ENCODE measurements at places on chromosomes 4 and X. TPM values are rescaled to one million over a fixed set of nuclear protein-coding genes. Genes with fewer than 3 reads are reported as not detected.

SMIM14 gene
- 26.6 TPM for polyA plus RNA-seq

DNA sequence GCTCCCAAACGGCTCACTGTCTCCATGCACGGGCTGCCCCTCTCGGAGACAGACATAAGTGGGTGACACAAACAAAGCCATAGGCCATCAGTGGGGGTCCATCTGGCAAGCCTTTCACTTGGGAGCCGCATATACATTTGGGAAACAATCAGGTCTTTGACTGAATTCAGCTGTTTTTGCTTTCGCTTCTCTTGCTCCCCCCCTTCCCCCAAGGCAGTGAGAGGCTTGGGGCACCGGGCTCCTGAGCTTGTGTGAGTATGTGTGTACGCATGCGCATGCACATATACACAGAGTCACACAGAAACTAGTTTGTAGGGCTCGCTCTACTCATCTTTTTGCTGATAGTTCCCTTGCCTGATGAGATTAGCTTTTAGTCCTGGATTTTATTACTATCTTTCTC lies 284.4 kb downstream of the AFF2 start:
- DNase-seq, result no peak

GRCh38 chr4:152860046-152860445 lies 76.1 kb upstream of the FHDC1 start:
- DNase-seq, result no peak

DNA sequence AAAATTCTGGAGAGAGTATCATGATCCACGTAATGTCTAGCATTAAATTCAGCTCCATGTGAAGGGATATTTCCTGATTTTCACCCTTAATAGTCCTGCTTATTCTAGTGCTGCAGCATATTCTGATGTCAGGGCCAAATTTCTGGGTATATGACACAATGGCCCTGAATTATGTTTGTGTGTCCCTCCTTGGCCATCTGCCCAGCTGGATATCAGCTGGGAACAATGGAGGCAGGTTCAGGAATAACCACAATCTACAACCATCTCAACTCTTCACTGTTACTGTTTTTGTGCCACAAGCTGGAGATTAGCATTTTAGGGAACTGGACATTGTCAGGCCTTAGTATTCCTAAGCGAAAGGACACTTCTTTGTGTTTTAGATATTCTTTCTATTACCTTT lies 3.5 kb downstream of the GLRB start:
- no peak for DNase-seq

GRCh38 chr4:31598639-31599038 lies 878.5 kb downstream of the PCDH7 start:
- DNase-seq, result no peak

DNA sequence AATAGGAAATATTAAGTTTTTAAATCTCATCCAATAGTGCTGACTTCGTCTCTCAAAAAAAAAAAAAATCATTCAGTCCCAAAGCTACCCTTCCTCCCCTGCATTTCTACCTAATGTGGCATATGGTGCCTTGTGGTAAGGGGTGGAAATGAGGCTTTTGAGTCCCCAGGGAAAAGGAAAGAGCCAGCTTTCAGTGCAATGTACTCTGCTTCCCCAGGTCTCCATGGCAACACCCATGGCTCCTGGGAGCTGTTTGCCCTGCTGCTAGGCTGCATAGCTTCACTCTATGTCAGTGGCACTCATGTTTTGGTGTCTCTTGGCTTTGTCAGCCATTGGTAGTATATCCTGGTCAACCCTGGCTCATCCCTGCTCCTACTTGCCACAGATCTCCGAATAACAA lies 175.9 kb downstream of the SLC39A8 start:
- DNase-seq, result no peak

SRP72 gene
- 80.3 TPM for polyA plus RNA-seq

GRCh38 chr4:182853731-182854330 lies 63.4 kb downstream of the DCTD start:
- DNase-seq, result no peak

PRRG3 gene
- polyA plus RNA-seq, result 25.9 TPM

GRCh38 chrX:19086102-19086772 lies 36.0 kb downstream of the ADGRG2 start:
- no peak for DNase-seq

- DNase-seq, result peak; percentile 40
Observed at GRCh38 chr4:41882625-41883347, 52.4 kb upstream of the TMEM33 start.

DNA sequence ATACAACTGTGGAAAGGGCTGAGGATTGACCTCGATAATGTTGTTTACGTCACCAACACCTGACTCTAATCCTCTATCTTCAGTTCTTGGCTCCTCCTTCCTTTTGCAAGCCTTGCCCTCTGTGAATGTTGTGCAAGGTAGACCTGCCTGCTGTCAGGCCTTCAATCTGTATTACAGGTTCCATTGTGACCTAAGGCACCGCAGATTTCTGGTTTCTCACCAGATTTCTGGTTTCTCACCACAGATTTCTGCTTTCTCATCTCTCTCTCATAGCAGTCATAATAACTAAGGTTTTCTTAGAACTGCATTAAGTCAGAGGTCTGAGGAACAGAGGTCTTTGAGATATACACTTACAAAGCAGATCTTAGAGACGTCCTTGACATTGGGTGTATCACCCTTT lies 51.5 kb upstream of the ETNPPL start:
- no peak for DNase-seq

AMER1 gene
- 7.5 TPM for polyA plus RNA-seq

SPATA4 gene
- polyA plus RNA-seq, result 0.17 TPM

GRCh38 chr4:108143515-108143914 lies 25.2 kb downstream of the LEF1 start:
- DNase-seq, result no peak

GRCh38 chr4:48227662-48228061 lies 42.0 kb downstream of the TEC start:
- DNase-seq, result no peak

DNA sequence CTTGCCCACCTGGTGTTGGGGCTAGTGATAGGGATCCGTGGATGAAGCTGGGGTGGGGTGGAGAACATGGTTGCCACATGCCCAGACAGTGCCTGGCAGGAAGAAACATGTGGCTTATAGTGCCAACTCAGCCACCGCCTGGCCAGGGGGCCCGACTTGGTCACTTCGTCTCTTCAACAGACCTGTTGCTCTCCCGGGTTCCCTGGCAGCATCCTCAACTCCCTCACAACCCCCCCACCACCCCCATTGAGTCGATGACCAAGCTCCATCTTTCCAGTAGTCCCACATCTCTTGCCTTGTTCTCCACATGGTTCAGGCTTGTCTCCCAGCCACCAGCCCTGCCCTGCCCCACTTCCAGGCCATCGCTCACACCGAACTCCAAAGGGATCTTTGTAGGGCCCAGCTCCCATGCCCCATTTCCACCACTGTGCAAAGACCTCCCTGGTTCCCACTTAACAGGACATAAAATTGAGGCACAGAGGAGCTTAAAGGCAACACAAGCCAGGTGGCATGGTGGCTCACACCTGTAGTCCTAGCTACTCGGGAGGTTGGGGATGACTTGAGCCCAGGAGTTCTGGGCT lies 7.8 kb downstream of the PNCK start:
- DNase-seq, result no peak

- no peak for DNase-seq
Observed at GRCh38 chr4:21366312-21366711, 582.3 kb downstream of the KCNIP4 start.

TKTL2 gene
- polyA plus RNA-seq, result not detected

SPANXC gene
- polyA plus RNA-seq, result not detected

DNA sequence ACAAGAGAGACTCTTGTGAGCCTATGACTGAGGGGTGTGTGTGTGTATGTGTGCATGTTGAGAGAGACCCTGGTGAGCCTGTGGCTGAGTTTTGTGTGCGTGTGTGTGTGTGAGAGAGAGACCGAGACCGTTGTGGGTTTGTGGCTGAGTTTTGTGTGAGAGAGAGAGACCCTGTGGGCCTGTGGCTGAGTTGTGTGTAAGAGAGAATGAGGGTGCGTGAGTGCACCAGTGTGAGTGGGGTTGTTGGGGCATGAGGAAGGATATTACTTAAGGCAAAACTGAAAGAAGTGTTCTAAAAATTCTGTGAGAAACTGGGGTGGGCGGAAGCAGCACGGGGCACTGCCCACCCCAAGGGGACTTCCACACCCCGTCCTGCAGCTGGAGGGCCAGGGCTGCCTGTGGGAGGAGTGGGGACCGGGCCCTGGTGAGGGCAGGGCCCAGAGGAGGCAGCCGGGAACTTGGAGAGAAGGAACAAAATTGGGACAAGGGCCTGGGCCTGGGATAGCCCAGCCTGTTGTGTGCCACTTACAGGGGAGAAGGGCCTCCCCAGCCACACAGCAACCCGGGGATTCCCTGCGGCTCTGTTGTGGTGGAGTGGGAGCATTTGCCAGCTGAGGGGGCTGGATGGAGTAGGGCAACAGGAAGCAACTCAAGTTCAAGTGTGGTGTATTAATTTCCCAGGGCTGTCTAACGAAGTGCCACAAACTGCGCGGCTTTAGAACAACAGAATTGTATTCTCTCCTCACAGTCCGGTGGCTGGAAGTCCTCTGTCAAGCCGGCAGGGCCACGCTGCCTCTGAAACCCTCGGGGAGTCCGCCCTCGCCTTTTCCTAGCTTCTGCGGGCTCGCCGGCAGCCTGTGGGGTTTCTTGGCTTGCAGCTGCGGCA lies 22.1 kb downstream of the TMEM131L start:
- DNase-seq, result no peak

GRCh38 chr4:128832243-128832625 lies 22.7 kb downstream of the JADE1 start:
- DNase-seq, result no peak

- DNase-seq, result no peak
Observed at GRCh38 chrX:85213792-85214530, 29.6 kb downstream of the SATL1 start.

- no peak for DNase-seq
Observed at GRCh38 chr4:21544415-21544814, 404.2 kb downstream of the KCNIP4 start.

GRCh38 chrX:105179644-105180043 lies 40.9 kb downstream of the TEX13A start:
- no peak for DNase-seq

AKAP4 gene
- polyA plus RNA-seq, result 0.84 TPM

- DNase-seq, result no peak
Observed at GRCh38 chr4:170270628-170271027, 180.9 kb upstream of the AADAT start.

TRO gene
- not detected for polyA plus RNA-seq

UGT8 gene
- polyA plus RNA-seq, result 1.6 TPM

DNA sequence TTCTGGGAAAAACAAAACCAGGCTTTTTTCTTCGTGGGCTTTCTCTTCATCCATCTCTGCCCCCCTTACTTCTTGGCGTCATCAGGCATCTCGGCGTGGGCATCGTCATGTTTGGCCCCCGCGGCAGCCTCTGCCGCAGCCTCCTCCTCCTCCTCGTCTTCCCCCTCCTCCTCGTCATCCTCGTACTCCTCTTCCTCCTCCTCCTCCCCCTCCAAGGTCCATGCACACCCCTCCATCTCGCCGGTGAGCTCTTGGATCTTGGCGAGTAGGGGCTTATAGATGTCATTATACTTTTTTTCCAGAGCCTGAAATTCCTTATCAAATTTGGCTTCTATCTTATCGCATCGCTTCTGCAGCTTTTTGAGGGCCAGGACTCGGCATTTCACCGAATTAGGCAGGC lies 488 bp downstream of the NAP1L5 start:
- peak; percentile 24 for DNase-seq

- no peak for DNase-seq
Observed at GRCh38 chrX:122135070-122135469, 1049.0 kb upstream of the GRIA3 start.

DNA sequence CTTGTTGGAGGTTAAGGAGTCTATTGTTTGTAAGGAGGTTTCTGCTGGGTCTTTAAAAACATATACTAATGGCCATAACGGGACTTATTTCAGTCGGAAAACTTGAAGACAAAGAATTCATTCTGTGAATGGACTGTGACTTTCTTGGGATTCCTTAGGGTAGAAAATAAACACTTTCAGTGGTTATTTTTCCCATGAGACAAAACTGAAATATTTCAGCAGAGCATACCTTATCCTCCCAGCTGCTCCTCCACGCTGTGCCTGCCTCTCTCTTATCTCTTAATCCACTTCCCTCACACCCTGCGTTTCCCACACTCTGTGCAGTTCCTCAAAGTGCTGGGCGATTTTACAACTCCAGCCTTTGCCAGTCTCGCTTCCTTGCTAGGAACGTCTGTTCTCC lies 47.1 kb upstream of the SORBS2 start:
- no peak for DNase-seq

CYTL1 gene
- 10.2 TPM for polyA plus RNA-seq

DNA sequence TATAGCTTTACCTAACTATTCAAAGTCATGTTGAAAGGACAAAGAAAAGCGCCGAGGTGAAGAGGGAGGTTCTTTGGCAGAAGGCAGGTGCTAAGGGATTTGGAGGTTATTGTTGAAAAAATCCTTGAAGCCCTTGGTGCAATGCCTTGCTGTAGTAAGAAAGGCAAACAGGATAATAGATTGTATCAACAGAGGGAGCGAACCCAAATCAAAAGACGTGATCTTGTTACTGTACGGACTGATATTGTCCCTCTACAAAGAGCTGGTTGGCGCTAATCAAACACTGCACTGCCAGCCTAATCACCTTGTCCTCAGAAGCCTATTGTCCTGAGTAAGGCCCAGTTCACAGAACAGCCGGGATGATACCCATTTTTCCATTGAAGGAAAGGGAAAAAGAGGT lies 182.9 kb downstream of the ZIC3 start:
- DNase-seq, result no peak

SATL1 gene
- 0.42 TPM for polyA plus RNA-seq

GRCh38 chrX:135535077-135535940 lies 14.8 kb downstream of the INTS6L start:
- DNase-seq, result peak; percentile 35

Data from muscle of arm (tissue), 14 donors.